ENCODE measurements at places on chromosomes 6 and 20.

- DNase-seq: no peak
Measured at GRCh38 chr6:153800580-153801188, 238.4 kb upstream of the OPRM1 start.

DNA sequence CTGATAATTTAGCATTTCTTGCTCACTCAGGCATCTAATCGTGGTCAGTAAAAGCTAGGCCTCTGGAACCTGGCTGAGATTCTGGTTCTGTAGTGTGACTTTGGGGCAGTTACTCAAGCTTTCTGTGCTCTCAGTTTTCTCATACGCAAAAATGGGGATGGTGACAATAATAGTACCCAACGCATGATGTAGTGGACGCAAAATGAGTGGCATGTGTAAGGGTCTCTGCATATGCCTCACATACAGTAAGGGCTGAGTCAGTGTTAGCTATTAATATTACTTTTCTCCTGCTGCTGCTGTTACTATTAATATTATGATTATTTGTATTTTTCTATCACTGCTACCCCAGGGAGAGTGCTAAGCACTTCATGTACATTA, 686 bp downstream of the GINS1 start:
- DNase-seq: no peak

DNA sequence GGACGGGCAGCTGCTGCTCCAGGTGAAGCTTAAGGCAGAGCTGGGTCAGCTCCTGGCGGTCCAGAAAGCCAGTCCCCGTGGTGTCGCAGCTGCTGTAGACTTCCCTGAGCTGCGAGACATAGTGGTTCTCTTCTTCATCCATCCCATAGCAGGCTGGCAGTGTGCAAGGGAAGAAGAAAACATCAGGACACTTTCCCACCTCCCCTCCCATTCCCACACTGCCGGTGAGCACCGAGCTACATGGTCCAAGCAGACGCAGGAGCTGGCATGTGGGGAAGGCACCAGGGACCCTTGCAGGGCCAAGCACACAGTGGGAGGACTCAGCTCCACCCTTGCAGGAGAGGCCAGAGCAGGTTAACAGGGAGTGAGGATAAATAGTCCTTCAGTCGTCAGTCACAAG, 58.9 kb downstream of the NINL start:
- no peak for DNase-seq

DNA sequence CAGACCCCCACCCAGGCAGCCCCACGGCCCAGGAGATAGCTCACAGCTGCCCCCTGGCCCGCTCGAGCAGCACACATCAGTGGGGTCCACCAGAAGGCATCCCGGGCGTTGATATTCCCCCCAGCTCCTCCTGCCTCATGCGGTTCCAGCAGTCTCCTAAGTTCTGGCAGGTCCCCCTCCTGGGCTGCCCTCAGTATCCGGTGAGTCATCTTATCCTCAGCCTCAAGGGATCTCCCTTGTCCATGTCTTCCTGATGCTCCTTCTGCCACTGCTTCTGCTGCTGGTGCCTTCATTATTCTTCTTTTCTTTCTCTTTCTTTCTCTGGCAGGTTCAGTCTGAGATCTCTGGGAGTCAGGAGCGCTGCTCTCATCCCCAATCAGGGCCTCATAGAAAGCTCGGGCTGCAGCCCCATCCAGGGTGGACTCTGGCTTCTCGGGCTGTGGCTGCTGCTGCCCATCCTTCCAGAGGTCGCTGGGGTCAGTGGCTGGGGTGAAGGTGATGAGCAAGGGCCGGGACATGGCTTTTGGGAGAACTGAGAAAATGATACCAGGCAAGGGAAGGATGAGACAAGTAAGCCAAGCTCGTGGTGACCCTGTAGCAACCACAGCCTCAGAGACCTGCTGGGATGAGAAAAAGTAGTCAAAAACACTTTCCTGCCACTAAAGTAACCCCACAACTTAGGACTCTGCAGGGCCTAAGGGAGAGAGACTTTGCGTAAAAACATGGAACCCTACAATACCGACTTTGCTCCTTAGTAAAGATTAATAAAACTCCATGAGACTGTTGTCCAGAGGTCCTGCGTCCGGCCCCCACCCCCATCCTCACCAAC, 622 bp downstream of the GPANK1 start:
- DNase-seq: no peak

DNA sequence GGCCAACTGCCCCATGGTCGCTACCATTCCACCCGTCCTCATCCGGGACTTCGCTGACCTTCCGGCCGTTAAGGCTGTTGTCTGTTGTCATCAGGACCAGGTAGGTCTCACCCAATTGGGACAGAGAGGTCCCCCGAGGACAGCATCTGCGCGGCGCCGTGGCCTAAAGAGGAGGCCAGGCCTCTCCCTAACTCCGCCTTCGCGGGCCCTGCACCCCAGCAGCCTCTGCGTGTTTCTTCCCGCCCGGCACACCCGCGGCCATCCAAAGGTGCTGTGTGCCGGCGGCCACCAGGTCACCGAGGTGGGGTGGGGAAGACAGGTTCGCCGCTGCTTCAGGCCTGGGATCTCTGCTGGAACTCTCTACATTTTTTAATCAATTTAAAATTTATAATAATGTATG, 9.0 kb downstream of the OR2W1 start:
- no peak for DNase-seq

GRCh38 chr6:20789162-20789561, 254.9 kb downstream of the CDKAL1 start:
- no peak for DNase-seq

DNA sequence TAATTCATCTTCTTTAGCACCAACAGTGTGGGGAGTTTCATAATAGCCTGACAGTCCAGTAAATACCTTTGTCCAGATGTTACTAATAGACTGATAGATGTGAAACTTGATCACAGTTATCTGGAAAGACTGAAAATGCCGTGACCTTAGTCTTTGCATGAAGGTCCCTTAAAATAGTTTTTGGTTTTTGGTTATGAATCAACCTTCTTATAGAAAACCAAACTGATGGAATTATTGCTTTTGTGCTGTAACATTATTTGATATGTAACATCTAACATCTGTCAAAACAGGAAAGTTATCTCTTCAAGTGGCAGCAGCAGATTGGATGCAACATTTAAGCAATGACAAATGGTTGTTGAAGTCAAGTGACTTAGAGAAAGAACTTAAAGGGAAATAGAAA, 190.4 kb downstream of the DOK5 start:
- DNase-seq: no peak

GRCh38 chr20:7687065-7687464, 253.2 kb downstream of the HAO1 start:
- no peak for DNase-seq

GRCh38 chr6:159201336-159201735, 32.1 kb downstream of the FNDC1 start:
- DNase-seq: no peak

DNA sequence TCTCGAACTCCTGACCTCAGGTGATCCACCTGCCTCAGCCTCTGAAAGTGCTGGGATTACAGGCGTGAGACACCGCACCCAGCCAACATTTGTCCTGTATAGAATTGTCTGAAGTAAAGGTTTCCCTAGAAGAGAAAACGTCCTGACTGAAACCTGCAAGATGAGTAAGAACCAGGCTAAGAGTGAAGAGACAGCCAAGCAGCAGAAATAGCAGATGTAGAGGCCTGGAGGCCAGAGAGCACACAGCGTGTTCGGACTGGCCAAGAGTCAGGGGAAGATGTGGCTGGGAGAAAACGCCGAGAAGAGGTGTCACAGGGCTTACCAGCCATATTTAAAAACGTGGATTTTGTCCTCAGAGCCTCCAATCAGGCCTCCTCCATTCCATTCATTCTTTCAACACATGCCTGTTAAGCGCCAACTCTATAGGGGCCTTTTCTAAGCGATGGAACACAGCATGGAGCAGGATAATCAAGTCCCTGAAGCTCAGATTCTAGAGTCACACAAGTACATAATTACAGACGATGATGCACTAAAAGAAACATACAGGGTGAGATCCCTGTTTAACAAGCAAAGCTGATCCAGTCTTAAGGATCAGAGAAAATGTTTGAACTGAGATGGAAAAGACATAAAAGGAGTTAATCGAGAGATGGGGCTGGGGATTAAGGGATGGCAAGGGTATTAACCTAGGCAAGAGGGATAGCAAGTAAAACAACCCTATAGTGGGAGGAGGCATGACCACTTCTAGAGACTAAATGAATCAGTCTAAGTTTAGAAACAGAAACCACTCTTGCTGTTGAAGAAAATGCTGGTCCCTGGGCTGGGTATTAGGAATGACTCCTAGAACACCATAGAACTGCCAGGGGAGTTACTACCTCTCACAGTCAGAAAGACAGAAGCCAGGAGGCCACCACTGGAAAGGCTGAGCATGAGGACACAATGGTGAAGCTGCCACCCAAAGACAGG, 4.8 kb downstream of the ZCCHC3 start:
- no peak for DNase-seq

GRCh38 chr6:168126566-168127383, 47.8 kb upstream of the FRMD1 start:
- no peak for DNase-seq

GRCh38 chr6:3841711-3842565, 7.2 kb upstream of the FAM50B start:
- no peak for DNase-seq

GRCh38 chr20:2327620-2328555, 32.1 kb downstream of the TGM3 start:
- DNase-seq: no peak

DNA sequence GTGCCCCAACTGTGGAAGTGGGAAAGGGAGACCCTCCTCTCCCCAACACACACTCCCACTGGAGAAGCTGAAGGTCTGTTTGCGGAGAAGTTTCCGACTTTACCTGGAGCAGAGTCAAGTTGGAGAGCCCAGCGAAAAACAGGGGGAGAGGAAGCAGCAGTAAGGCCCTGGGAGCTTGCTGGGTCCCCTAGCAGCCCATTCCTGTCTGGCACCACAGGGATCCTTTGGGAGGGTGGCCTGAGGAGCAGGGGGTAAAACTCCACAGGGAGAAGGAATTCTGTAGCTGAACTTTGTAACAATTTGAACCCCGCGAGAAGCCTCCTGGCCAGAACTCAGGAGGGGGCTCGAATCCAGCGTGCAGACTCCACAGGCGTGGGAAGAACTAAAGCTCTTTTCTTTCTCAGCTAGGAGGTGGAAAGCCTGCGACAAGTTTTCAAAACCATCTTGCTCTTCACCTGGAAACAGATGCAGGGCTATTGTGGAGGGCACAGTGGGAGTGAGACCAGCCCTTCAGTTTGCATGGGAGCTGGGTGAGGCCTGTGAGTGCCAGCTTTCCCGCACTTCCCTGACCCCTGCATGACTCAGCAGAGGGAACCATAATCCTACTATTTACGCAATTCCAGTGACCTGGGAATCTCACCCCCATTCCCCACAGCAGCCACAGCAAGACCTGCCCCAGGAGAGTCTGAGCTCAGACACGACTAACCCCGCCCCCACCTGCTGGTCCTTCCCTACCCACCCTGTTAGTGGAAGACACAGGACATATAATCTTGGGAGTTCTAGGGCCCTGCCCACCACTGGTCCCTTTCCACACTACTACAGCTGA, 25.8 kb downstream of the SERPINB9 start:
- no peak for DNase-seq

DNA sequence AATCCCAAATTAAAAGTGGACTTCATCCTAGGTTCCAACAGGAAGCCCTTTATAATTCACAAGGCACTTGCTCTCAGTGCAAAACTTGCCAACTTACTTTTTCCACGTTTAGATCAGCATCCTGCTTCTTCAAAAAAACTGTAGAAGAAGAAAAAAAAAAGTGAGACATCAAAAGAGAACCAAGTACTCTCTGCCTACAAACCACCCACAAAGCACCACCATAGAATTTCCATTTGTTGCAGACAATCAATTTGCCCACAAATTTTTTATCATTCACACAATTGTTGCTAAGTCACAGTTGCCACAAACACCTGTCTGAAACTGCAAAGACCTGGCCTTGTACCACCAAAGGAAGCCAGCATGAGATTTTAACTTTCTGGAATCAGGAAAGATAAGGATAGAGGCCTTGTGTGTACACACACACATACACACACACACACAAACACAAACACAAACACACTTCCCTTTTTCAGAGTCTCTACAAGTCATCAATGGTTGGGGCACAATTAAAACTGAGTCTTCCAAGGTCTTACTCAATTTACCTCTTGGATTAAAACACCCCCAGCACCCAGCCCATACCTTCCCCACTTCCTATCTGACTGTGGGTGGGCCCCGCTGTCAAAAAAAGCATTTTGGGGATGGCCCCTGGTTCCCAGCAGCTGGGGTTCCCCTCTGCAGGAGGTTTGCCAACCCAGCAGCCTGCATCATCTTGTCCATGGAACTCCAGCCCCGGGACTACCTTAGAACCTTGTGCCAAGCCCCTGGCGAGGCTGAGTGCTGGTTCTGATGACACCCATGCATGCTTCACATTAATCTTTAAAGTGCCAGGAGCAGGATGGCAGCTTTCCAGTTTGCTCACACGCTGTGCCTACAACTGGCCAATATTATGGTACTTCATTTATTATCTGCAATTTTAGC, 26.5 kb downstream of the FYN start:
- DNase-seq: peak; percentile 77

DNA sequence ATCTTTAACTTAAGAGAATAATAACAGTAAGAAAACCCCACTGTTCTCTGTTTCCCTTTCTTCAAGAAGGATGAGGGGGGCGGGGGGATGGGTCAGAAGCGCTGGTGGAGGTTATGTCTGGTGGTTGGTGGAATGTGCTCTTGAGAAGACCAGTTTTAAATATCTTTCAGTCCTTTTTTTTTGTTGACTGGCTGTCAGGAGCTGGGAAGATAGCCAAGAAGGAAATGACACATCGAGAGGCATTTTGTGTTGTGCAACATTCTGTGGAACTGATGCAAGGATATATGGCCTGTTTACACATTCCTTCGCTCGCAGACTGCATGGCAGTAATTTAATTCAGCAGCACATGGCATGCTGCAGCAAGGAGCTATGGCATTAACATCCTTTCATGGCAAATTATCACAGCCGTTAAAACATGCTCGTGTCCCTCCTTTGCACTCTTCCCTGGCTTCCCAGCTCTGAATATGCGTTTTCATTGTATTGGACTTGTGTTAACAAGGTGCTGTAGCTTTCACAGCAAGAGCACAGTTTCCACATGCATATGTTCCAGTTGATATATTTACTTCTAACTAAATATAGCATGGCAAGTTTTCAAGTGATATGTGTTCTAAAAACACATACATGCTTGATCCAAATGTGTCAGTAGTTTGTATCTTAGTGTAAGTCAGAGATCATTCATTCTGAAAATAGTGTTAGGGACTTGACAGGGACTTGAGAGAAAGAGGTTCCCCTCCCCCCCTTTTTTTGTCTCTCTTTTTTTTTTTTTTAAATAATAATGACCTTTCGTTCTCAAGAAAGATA, 68.2 kb upstream of the SUPT3H start:
- DNase-seq: no peak

DNA sequence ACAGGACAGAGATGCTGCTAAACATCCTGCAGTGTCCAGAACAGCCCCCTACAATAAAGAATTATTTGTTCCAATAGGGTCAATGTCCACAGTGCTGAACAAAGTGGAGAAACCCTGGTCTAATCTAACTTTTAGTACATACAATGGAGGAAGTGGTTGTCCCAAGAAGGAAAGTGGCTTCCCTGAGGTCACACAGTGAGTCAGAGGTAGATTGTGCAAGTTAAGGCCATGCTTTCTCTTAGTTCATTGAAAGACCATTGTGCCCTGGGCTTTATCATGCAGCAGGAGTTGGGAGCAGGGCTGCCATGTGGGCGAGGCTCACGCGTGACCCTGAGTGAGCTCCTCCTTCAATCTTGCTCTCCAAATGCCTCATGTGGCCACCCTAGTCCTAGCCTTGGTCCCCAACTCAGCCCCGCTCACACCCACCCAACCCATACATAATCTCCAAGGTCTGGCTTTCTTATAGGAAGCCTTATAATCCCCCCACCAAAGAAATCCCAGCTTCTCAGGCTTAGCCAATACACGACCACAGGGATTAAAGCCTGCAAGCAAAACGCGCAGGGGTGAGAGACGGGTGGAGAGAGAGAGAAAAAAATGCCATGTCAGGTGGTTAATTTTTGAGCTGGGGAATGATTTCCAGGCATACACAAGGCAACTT, 19.9 kb downstream of the SLC13A3 start:
- DNase-seq: no peak

Data from central memory CD4-positive, alpha-beta T cell (primary cell).